CD4-positive, alpha-beta T cell treated with Interferon gamma for 1 hour (primary cell): ENCODE measurements at places on chromosomes 3 and 15.
A peak's percentile ranks its signal among the peaks of the same experiment; 100 is the strongest.

DNA sequence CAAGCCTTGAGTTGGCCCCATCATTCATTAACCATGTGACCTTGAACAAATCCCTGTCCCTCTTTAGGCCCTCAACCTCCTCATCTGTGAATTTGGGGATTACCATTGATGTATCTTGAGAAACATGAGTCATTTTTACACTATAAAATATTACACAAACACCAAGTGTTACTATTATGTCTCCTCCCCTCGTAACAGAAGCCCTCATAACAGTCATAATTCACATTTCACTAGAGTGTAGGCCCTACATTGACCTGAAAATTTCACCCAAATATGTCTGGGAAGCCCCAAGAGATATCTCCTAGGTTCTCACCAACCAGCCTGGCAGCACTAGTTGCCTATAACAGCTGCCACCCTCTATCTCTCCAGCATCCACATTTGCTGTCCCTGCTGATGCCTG, 15.8 kb upstream of the SLC6A1 start:
- no peak for DNase-seq

DNA sequence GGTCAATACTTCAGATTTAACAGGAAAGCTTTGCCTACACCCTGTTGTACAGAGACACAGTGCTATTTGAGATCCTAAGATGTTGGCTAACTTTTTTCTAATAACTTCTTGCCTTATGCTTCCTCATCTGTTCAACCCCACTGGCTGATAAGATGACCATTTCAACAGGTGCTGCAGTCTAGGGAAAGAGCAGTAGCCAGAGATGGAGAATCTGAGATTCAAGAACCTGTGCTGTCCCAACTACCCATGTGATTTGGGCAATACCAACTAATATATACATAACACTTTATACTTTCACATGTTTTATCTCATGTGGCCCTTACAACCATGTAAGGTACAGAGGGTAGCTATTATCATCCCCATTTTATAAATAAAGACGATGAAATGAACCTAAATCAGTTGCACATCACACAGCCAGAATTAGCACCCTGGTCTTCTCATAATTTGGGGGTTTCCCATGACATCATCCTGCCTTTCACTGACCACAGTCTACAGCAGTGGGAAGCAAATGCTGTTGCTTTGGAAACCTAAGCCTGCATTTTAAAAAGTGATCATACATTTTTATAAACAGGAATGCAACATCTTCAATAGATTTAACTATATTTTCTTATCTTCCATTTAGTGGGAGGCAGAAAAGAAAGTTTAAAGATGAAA, 9.7 kb downstream of the TTC23 start:
- no peak for DNase-seq

GRCh38 chr15:31977812-31978661, 52.3 kb upstream of the CHRNA7 start:
- peak; percentile 9 for DNase-seq

- DNase-seq: peak; percentile 9
Observed at GRCh38 chr15:57340682-57341259, 35.5 kb upstream of the CGNL1 start.

DNA sequence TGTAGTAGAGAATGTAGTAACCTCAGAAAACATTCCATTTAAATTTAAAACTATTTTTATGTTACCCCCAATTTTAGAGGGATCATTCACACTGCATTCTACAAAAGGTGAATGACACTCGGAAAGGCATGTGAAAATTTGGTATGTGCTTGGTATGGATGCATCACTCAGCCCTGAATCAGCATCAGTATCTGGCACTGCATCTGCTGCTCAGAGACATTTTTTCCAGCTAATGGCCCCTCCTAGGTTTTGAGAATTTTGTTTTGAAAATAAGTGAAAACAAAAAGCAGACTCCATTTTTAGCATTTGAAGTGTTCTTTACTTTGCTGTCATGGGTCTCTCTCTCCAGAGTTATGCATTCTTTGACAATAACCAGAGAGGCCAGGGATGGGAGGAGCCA, 15.6 kb upstream of the WWTR1 start:
- DNase-seq: no peak

- DNase-seq: no peak
Observed at GRCh38 chr3:134922866-134923265, 127.8 kb downstream of the EPHB1 start.

DNA sequence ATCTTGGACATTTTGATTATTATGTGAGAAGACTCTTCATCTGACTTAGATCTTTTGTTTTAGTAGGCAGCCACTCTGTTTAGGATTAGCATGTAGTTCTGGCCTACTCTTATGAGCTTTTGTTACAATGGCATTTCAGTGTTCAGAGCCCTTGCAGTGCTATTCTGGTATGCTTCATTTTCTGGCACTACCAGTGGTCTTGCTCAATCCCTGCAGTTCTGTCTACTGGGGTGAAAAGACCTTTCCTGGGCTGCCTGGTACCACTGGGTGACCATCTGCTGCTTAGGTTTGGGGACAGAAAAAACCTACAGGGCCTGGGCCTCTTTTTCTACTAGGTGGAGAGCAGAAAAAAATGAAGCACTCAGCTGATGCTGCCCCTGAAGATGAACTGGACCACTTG, 42.5 kb downstream of the IL16 start:
- DNase-seq: no peak
